Adrenal gland (tissue), 19 donors: ENCODE measurements at places on chromosomes 5 and 9.

GRCh38 chr5:163567811-163568210, 62.4 kb downstream of the MAT2B start:
- DNase-seq: no peak

- DNase-seq: no peak
These were observed 40.3 kb upstream of the CEP72 start for GRCh38 chr5:571791-572190.

- DNase-seq: peak; percentile 10
These were observed 4.7 kb upstream of the TBC1D9B start for GRCh38 chr5:179912386-179912785.

- peak; percentile 70 for DNase-seq
These were observed 180.0 kb upstream of the IL12B start for GRCh38 chr5:159510282-159510681.

GRCh38 chr5:1975406-1975715, 92.6 kb upstream of the IRX4 start:
- DNase-seq: no peak

DNA sequence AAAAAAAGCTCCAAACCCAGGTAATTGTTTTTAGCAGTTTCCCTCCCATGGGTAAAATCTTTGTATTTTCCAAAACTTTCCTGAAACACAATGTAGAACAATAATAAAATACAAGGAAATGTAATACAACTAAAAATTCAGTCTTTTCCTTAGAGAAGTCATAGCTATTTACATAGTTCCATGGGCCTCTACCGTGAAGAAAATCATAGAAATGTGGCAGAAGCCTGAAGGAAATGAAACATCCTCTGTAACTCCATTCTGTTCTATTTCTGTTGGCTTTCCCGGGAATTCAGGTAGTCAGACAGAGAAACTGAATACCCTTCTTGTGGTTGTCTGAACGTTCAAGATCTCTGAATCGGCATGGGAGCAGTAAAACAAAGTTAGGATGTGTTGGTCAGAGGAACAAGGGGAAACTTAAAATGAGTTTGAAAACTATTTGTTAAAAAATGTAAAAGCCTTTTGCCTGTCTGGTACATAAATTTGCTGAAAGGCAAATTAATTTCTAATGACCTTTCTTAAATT, 202.4 kb upstream of the ZNF608 start:
- no peak for DNase-seq
